H9 (cell line): ENCODE measurements at places on chromosomes 4 and X. TPM values are rescaled to one million over a fixed set of nuclear protein-coding genes. Genes with fewer than 3 reads are reported as not detected.
A peak's percentile ranks its signal among the peaks of the same experiment; 100 is the strongest.

Gene ARX
- total RNA-seq = 0.24 and 0.42 TPM in 2 replicates

DNA sequence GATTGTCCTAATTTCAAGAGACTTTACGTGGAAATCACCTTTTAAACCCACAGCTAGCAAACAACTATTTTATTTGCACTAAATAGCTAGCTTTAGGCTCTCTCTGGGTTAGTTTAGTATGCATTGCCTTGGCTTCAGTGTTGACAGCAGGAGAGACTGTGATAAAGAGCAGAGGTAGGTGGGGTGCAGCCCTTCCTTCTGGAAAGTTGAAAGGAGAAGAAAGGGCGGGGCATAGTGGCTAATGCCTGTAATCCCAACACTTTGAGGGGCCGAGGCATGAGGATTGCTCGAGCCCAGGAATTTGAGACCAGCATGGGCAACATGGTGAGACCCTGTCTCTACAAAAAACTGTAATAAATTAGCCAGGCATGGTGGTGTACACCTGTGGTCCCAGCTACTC is 29.0 kb upstream of the TMEM154 start:
- H3K27me3 ChIP-seq = no peaks in the 10 kb centered on the region
- H3K4me3 ChIP-seq = no peak overlapping the region
- no peak overlapping the region for H3K27ac ChIP-seq
- peaks cover 4% of the 10 kb centered on the region; the same call in 1 of the 2 replicates for H3K4me1 ChIP-seq
- no peaks in the 10 kb centered on the region for H3K36me3 ChIP-seq

Gene GDPD2
- total RNA-seq = 13.9 and 14.1 TPM in 2 replicates

Gene SATL1
- 0.18 and 0.31 TPM in 2 replicates for total RNA-seq

- H3K4me1 ChIP-seq = peaks cover 3% of the 10 kb centered on the region; the same call in 1 of the 2 replicates
- no peak overlapping the region for H3K4me3 ChIP-seq
- H3K27ac ChIP-seq = no peak overlapping the region
- peak; percentile 32 for DNase-seq
- H3K36me3 ChIP-seq = no peaks in the 10 kb centered on the region
- no peaks in the 10 kb centered on the region for H3K27me3 ChIP-seq
These were observed 85.5 kb upstream of the TET2 start for GRCh38 chr4:105061136-105061696.
